ENCODE measurements at places on chromosomes 7 and 10.

- peak; percentile 50 for DNase-seq
Measured at GRCh38 chr7:5598261-5598761, 174.7 kb upstream of the TNRC18 start.

GRCh38 chr7:151518105-151518946, 1.4 kb downstream of the RHEB start:
- DNase-seq = peak; percentile 23

- DNase-seq = peak; percentile 11
Measured at GRCh38 chr7:115631782-115632181, 398.8 kb downstream of the TFEC start.

DNA sequence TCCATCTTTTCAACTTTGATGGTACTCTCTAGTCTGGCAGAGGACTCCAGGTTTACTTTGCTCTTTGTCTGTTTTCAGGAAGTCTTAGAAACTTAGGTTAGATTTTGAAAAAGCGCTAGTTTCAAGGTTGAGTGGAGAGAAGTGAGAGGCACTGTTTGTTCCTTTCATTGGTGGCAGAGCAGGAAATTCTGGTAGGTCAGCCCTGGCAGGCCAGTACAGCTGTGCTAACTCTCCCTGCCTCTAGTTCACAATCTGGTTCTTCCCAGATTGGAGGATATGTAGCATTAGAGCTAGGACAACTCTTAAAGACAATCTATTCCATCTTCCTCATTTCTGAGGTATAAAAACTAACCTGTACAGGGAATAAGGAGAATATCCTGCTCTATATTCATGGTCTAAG, 160.9 kb upstream of the FZD1 start:
- DNase-seq = no peak

DNA sequence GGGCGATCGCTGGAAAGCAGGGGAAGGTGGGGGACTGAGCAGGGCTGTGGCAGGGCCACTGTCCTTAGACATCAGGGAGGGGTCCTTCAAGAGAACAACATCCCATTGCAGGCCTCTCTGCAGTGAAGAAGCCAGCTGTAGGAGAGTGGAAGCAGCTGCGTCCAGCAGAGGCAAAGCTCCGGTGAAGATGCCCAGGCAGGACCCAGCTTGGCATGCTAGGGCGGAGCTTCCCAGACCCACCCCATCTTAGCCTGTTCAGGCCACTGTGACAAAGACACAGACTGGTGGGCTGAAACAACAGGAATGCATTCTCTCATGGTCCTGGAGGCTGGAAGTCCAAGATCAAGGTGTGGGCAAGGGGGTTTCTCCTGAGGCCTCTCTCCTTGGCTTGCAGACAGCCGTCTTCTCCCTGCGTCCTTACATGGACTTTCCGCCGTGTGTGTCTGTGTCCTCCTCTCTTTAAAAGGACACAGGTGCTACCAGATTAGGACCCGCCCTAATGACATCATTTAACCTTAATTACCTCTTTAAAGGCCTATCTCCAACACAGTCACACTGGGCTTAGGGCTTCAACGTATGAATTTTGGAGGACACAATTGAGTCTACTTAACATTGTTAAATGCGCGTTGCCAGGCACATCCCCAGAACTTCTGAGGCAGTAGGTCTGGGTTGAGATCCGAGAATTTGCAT, 178.1 kb upstream of the GRB10 start:
- DNase-seq = no peak

GRCh38 chr7:47349401-47349800, 232.5 kb downstream of the TNS3 start:
- DNase-seq = no peak

GRCh38 chr7:141408440-141408839, 142.8 kb upstream of the AGK start:
- DNase-seq = no peak

DNA sequence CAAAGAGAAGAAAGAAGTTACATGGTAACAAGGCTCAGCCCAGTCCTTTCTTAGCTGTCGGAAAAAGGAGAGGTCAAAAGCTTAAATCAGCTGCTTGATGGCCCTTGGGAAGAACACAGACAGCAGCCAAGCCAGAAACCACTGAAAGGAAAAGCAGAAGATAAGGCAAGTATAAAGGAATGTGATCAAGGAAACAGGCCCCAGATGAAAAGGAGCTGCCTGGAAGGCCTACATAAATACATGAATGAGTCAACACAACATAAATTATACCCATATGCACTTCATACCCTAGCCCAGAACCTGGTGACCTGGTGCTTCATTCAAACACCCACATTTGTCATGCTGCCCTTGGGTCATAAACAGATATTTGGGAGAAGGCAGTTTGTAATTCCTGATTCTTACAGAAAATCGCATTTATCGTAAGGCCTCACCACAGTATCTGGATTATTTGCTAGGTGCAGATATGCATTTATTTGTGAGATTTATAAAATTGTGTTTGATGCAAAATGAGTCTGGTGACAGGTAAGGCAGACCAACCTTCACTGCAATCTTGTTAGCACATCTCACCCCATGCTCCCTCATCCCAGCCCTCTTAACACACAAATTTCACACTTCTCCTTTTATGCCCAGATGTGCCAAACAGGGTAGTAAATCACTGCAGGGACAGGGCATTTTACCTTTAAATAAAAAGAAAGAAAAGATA, 94.9 kb upstream of the KCNIP2 start:
- DNase-seq = peak; percentile 87

GRCh38 chr10:58796242-58796641, 283.6 kb downstream of the BICC1 start:
- no peak for DNase-seq

- DNase-seq = peak; percentile 14
Measured at GRCh38 chr10:44016589-44017482, 368.1 kb downstream of the CXCL12 start.

GRCh38 chr7:29084832-29085231, 61.5 kb downstream of the CPVL start:
- DNase-seq = no peak

DNA sequence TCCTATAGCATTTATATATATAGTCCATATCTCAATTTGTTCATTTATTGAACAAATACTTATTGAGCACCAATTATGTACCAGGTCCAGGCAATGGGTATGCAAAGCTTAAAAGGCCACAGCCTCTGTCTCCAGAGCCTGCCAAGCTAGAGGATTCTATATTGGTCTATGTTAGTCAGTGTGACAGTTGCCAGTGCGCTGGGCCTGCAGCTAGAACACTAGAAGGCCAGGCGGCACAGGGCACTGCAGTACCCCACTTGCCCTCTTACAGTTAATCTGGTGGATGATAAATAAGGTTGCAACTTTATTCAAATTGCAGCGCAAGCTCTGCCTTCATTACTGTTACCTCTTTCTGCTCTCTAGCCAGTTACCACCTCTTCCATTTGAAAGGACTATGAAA, 68.8 kb downstream of the PPP1R3C start:
- DNase-seq = no peak

GRCh38 chr10:81179805-81180452, 642.2 kb downstream of the SH2D4B start:
- DNase-seq = peak; percentile 6

- DNase-seq = no peak
Measured at GRCh38 chr7:47803025-47803424, 145.2 kb downstream of the PKD1L1 start.

DNA sequence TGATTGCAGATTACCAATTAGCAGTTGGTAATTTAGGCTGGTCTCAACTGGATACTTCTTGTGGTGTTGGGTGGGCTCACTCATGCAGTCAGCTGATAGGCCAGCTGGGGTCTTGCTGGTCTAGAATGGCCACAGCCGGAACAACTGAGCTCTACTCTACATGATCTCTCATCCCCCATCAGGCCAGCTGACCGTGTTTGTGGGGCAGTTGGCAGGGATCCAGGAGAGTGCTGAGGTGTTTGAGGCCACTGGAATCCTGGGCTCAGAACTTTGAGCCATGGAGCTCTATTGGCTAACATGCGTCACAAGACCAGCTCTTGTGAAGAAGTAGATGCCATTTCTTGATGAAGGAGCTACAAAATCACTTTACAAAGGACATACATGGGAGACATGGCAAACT, 242.4 kb downstream of the GFRA1 start:
- DNase-seq = no peak

- DNase-seq = no peak
Measured at GRCh38 chr10:117502421-117503243, 39.9 kb upstream of the EMX2 start.

DNA sequence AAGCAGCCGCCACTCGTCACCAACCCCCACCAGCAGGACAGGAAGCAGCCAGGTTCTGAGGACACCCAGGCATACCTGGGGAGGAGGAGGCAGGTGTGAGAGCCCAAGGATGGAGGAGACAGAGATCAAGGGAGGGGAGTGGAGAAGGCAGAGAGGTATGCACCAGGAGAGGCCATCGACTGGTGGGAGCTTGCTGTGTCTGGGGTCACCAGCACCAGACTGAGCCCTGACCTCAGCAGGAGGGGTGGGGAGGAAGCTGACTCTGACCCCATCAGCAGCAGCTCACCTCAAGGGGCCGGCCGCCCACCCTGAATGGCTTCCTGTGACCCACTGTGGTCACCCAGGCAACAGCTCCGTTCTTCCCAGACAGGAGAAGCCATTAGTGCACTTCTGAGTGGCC, 7.8 kb downstream of the VIPR2 start:
- DNase-seq = no peak

DNA sequence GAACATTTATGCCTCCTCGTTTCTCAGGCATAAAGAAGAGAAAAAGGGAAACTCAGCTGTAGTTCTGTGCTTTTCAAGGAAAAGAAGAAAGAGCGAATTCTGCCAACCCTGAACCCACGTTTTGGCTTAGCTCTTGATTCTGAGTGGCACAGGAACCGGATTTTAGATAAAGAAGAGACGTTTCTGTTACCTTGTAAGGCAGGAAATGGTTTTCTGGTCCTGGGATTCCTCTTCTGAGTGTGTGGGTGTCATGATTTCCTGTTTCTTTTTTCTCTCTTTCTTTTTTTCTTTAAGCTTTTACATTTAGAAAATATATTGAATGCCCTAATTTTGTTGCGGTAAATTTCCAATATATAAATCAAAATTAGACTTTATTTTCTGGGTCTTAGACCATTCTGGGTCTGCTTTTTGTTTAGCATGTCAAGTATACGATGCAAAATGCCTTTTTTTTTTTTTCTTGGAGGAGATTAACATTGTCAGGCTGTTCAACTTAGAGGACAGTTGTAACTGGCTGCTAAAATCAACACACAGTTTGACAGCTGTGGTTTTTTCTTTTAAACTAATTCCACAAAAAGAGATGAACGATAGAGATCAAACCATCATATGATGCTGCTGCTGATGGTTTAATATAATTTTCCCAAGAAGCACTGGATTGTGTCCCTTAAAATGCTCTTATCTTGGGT, 190.8 kb downstream of the GATA3 start:
- no peak for DNase-seq

GRCh38 chr10:35327790-35328403, 8.4 kb upstream of the CCNY start:
- no peak for DNase-seq
